ENCODE measurements at places on chromosomes 7 and 10.

- no peak for DNase-seq
Observed at GRCh38 chr7:26237035-26237807, 35.7 kb downstream of the CBX3 start.

DNA sequence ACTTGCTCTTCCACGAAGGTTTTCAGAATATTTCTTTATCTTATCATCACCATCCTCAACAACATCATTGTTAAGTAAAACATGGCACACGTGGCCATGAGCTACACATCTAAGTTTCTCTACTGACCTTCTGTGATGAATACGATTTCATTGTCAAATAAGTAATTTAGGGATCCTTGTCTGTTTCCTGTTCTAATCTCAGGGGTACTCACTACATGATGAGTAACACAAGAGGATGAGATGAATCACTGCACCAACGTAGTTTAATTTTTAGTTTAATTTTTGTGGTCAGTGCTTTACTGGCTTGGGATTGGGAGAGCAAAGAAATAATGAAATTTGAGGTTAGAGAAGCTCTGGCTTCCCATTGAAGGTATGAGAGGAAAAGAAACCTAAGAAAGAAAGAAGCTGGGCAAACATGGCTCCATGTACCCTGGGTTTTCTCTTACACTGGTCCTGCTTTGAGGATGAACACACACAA lies 461.9 kb upstream of the KLF6 start:
- DNase-seq: no peak

GRCh38 chr7:4831723-4832495 lies 29.9 kb downstream of the PAPOLB start:
- no peak for DNase-seq

GRCh38 chr10:14573666-14574261 lies 200.9 kb downstream of the FAM107B start:
- DNase-seq: no peak

DNA sequence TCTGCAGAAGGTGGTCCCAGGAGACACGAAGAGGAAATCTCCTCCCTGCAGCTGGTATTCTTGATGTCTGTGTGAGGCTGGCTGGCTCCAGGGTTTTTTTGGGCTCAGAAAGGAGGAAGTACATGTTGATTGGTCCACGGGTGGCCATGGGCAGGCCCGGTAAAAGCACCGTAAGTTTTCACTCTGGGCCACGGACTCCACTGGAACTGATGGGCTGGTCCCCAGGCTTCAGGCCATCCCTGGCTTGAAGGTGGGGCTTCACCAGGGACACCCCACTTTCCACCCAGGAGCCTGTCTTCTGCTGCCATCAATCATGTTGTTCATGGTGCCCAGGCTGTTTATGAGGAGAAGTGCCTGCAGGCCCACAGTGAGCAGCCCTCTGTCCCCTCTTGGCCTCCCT lies 736.8 kb downstream of the PCDH15 start:
- no peak for DNase-seq

GRCh38 chr10:58393317-58393716 lies 8.1 kb downstream of the TFAM start:
- no peak for DNase-seq

DNA sequence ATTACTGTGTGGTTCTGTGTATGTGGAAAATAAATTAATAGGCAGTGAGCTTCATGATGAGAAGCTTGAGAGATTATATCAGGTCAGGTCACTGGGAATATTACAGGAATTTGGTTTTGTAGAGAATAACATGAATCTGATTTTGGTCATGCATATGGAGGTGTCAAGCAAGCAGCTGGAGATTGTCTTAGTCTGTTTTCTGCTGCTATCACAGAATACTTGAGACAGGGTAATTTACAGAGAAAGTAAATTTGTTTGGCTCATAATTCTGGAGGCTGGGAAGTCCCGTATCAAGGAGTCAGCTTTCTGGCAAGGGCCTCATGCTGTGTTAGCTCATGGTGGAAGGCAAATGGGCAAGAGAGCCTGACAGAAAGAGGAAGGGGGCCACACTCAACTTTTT lies 120.7 kb upstream of the FAM3C start:
- DNase-seq: no peak

DNA sequence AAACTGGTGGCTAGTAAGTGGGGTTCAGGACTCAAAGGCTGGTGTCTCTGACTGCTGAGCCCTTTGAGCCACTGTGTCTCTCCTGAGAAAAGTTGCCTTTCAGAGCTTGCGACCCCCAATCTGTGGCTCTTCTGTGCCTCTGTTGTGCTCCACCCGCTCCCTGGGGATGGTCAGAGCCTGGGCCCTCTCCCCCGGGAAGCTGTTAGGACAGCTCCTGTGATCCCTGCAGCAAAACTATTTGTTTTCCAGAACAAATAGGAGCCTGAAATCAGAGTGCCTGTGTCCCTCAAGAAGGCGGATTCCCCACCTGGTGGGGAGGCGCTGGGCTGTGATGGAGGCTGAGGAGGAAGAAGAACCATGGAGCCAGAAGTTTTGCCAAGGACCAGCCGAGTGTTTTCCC lies 56.4 kb upstream of the MXI1 start:
- no peak for DNase-seq

DNA sequence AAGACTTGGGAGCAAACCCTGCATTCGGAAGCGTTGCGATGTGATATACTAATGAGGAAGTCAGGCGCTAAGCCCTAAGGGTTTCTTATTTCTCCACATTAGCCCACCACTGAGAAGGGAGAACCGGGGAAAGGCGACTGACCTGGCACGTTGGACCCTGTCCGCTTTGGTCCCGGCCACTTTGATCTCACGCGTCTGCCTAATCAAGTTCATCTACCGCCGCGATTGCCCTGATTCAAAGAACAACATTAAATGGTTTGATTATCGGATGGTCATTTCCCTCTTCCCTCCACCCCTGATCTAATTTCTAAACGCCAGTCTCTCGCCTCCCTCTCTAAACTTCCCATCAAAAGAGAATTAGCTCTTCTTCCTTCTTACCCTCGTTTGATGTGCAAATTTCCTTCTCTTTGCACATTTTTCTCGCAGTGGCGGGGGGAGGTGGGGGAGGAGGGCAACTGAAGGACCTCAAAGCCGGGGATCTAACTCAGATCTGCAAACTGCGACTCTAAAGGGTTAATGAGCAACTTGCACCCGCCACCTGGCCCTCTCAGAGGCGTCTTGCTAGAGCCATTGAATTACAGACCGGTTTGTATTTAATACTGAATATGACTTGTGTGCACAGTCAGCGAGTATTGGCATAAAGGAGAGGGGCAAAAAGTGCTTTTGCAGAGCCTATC lies 687 bp upstream of the DKK1 start:
- DNase-seq: no peak

DNA sequence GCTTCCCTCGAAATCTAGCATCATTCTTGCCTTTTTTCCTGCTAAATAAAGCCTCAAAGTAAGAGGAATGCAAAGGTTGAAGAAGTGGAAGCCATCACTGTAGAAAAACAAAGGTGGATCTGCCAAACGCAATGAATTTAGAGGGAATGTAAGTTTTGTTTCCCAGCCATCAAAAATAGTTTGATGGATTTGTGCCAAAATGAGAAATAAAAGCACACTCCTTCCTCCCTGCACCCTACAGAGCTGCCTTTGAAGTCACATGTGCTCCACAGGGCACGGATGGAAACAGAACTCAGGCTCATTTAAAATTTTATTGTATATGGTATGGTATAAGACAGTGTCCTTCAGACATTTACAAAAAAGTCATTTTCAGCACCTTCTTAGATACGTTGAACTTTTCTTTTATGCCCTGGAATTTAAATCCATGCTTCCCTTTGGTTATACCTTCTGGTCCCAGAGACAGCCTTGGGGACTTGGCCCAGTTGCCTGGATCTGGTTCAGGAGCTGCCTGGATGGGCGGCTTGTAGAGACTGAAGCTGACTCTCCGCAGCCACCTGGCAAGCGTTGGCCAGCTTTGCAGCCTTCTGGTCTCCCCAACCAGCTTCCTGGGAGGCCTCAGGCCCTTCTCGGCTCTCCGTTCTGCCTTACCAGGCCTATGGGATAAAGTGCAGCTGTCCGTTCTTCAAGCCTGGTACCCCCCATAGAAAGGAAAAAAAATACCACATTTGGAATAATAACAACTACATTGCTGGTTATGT lies 228.5 kb upstream of the NEBL start:
- no peak for DNase-seq

GRCh38 chr10:132321726-132322125 lies 10.3 kb upstream of the LRRC27 start:
- DNase-seq: no peak

- DNase-seq: no peak
Observed at GRCh38 chr7:70400829-70401380, 731.0 kb upstream of the GALNT17 start.

DNA sequence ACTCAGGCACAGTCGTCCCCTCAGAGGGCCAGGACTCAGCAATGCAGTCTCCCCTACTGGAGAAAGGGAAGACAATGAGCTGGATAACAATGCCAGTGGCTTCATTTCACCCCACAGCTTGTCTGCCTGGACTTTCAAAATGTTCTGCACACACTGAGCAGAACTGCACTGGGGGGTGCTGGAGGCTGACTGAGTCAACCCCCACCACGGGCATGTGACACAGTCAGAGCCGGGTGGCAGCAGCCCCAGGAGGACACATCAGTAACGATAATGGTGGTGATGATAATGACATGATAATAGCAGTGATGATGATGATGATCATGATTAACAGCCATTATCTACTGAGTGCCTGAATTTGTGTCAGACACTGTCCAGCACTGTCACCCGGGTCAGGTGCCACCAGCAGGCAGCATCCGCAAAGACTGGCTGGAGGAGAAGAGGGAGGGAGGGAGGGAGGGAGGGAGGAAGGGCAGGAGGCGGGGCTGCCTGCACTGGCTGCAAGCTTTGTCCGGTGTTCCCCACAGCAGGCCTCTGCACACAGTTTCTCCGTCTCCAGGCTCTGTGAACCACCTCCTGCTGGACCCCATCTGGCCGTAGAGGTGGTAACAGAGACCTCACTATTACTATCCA lies 67.4 kb downstream of the PLXNA4 start:
- DNase-seq: no peak

DNA sequence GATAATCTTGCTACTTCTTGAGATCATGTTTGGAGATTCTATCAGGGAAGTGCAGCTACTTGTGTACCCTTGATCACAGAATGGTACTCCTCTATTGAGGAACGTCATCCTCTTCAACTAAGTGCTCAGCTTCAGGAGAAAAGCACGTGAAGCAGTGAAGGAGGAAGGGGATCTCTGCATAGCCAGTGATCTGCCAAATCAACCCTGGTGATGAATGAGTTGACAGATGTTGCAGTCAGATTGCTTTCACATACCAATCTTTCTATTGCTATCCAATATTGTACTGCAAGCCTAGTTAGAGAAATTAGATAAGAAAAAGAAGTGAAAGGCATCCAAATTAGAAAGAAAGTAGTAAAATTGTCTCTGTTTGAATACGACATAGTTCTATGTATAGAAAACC lies 309.4 kb downstream of the TWIST1 start:
- no peak for DNase-seq

DNA sequence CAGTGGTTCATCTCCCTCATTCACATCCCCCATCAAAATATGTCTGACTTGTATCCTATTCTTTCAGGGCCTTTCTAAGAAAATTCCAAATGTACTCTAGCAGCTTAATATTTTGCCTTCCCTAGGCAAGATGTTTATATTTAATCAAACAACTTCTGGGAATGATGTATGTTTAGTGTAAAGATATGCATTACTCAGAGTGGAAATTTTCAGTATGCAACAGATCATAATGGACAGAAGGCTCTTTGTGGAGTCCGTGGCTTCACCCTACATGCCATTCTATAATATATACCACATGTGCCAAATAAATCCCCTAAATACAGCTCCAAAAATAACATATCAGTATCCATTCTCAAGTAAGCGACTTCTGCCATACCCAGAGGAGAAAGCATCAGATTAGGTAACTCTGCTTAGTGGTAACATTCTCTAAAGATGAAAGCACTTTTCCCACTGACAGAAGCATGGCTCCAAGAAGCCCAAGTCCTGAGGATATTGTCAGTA lies 316.6 kb downstream of the KCNMA1 start:
- DNase-seq: no peak

GRCh38 chr10:58824396-58824795 lies 311.7 kb downstream of the BICC1 start:
- no peak for DNase-seq

DNA sequence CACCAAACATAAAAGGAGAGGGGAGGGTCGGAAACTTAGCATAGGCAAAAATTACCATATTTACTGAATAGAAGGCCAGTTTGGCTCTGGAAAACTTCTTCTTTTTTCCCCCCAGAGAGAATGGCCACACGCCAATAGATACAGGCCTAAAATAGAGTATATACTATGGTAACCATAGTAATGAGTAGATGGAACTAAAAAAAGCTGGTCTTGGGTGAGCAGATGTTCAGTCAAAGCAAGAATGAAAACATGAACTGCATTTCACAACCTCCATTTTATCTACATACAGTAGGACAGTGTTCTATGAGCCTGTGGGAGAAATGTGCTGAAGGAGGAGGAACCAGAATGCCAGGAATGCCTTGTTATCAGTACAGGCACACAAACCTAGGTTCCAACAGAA lies 141.7 kb upstream of the SEMA3A start:
- no peak for DNase-seq

DNA sequence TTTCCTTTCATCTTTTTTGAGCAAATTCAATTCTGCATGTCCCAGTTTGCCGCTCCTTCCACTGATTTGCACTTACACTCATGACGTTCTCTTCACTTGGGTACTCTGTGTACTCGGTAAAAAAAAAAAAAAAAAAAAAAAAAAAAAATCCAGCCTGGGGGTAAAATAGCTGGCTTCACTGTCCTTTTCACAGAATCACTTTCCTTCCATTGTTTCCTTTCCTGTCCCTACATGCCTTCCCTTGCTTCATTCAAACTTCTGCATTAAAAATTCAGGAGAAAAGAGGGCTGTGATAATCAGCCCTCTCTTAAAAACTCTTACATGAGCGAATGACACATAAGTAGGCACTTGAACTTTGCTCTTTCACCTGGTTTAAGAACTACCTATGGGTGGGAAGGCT lies 8.7 kb downstream of the ANKRD1 start:
- no peak for DNase-seq

GRCh38 chr10:70913191-70913892 lies 25.0 kb upstream of the PCBD1 start:
- no peak for DNase-seq

GRCh38 chr7:70634610-70635068 lies 497.3 kb upstream of the GALNT17 start:
- DNase-seq: no peak

- DNase-seq: no peak
Observed at GRCh38 chr7:19269301-19269700, 124.1 kb upstream of the FERD3L start.

DNA sequence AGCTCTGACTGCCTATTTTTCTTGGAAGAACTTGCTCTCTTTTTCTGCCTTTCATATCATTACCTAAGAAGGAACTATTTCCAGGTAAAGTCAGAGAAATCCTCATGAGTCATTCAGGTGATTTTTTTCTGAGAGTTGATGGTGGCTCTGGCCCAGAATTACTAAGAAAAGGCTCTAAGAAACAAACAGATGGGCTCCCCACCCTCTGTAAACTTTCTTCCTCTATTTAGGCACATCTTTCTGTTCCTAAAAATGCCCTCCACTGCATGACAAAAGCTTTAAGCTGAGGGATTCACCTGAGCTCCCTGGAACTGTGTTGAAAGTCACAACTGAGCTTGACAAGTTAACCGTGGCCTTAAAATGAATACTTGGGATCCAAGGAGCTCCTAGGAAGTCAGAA lies 1.6 kb downstream of the OLAH start:
- no peak for DNase-seq

GRCh38 chr10:125980521-125981035 lies 84.2 kb downstream of the FANK1 start:
- DNase-seq: no peak

Measured in effector memory CD8-positive, alpha-beta T cell (primary cell).